ENCODE measurements at places on chromosomes 7 and 10.
A peak's percentile ranks its signal among the peaks of the same experiment; 100 is the strongest.

- peak; percentile 43 for DNase-seq
Observed at GRCh38 chr7:124784879-124785818, 19.6 kb upstream of the GPR37 start.

GRCh38 chr10:126872768-126873167, 32.5 kb upstream of the DOCK1 start:
- DNase-seq, result no peak

DNA sequence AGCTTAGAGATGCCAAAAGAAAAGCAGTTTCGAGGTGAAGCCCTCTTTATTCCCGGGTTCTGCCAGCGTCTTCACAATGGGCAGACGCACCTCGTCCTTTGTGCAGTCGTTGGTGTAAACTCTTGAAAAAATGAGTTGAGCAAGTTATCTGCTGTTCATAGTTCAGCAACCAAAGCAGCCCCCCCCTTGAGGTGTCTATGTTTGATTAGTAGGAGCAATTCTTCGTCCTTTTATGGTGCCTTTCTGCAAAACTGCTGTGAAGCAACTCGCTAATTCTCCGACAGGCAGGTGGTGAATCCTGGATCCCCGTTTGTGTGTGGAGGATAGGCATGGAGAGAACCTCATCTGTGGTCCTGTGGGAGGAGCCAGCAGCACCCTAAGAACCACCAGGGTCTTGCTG, 234.5 kb downstream of the GLRX3 start:
- DNase-seq, result no peak

GRCh38 chr10:43814663-43815062, 166.0 kb upstream of the ZNF32 start:
- no peak for DNase-seq

- no peak for DNase-seq
Observed at GRCh38 chr7:140016540-140016939, 46.2 kb downstream of the PARP12 start.

DNA sequence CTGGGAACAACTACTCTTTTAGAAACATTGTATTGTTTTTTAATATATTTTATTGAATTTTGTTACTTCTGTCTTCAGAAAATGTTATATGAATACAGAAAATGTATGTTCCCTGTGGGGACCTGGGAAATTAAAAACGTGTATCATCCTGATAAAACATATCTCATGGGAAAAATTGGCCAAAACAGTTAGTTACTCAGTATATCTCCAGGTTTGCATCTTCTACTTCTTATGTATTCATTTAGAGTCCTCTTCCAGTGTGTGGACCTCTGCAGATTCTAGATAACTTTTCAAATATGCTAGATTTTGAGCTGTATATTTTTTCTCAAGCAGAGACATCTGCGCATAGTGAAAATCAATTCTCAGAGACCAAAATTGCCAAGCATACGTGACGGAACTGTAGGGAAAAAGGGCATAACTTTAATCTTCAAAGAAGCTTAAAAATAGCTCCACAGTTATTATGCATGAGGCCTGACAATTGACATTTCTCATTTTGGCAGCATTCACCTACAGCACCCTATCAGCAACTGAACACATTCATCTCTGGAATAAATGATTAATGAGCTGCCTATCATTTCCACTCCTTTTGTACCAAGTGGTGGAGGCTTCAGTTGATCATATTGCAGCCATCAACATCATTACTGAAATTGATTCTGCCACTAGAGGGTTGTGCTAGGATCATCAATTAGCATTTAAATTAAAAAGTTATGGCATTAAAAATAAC, 26.4 kb upstream of the UMAD1 start:
- DNase-seq, result no peak

GRCh38 chr10:48444266-48444665, 137.8 kb downstream of the MAPK8 start:
- no peak for DNase-seq

DNA sequence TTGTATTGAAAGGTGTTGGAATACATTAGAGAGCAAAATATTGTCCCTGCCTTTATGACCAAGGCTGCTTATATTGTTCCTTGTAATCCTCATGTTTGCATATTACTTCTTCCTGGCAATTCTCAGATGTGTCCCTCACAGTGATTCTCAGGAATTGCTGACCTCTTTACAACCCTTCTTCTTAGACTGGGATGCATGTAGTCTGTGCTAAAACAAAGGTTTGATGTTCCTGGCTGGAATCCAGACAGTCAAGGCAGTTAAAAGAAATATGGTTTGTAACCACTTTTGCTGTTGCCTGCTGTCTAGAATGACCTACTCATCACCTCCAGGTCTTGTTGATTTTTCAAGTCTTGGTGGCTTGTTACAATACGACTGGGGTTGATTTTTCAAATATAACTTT, 367.6 kb downstream of the HGF start:
- no peak for DNase-seq

- no peak for DNase-seq
Observed at GRCh38 chr7:152756116-152756515, 3.4 kb upstream of the ACTR3B start.

DNA sequence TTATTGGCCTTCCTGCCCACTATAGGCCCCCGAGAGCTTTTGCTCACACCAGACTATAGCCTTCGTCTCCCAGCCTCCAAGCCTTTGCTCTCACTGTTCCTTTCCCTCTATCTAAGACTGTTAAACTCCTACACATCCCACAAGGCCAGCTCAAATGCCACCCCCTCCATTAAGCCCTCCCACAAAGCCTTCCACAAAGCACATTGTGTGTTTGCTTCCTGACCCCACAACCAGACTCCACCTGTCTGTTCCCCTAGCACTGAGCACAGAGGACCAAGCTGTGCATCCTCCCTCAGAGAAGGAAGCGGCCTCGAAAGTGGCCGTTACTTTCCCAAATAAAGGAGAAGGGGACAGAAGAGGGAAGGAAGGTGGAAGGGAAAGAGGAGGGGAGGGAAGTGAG, 1.3 kb downstream of the LOXL4 start:
- DNase-seq, result no peak

- DNase-seq, result no peak
Observed at GRCh38 chr7:105978035-105978434, 15.0 kb downstream of the CDHR3 start.

- DNase-seq, result no peak
Observed at GRCh38 chr10:29914986-29915785, 144.2 kb downstream of the JCAD start.

GRCh38 chr7:138382862-138383565, 77.0 kb upstream of the TRIM24 start:
- no peak for DNase-seq

DNA sequence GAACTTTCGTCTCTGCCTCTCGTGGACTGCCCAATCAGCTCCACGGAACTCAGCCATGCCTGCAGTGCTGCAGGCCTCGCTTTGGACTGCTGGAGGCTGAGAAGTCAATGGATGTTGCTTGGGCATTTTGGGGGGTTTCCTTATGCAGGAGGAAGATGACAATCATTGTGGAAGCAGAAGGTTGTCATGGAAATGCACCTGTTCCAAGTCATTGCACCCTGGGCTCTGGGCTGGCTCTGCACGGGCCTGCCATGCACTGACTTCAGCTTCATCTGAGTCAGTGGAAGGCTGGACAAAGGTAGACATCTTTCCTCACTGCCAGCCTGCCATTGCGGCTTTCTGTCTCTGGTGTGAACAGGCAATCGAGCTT, 217.3 kb downstream of the RPS24 start:
- DNase-seq, result no peak

DNA sequence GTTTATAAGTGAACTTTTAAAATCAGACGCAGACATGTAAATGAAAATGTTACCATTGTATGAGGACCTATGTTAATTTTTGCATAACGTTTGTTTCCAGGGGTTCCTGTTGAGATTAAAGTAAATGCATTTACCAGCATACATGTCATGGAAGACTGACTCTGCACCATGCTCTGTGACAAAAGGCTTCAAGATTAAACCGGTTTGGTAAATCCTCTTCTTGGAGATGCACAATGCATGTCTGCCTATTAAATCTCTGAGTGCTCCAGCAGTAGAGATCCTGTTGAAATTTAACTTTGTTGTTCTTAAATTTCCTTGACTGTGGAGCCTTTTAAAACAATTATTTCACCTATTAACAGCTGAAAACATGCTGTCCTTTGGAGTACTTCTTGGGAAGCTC, 36.5 kb upstream of the JAZF1 start:
- no peak for DNase-seq

GRCh38 chr7:93365341-93365740, 133.2 kb downstream of the VPS50 start:
- no peak for DNase-seq

- DNase-seq, result no peak
Observed at GRCh38 chr10:107686095-107686494, 521.6 kb upstream of the SORCS1 start.

GRCh38 chr10:104711302-104711721, 70.2 kb downstream of the SORCS3 start:
- no peak for DNase-seq

- DNase-seq, result no peak
Observed at GRCh38 chr10:59060852-59061251, 115.6 kb upstream of the PHYHIPL start.

DNA sequence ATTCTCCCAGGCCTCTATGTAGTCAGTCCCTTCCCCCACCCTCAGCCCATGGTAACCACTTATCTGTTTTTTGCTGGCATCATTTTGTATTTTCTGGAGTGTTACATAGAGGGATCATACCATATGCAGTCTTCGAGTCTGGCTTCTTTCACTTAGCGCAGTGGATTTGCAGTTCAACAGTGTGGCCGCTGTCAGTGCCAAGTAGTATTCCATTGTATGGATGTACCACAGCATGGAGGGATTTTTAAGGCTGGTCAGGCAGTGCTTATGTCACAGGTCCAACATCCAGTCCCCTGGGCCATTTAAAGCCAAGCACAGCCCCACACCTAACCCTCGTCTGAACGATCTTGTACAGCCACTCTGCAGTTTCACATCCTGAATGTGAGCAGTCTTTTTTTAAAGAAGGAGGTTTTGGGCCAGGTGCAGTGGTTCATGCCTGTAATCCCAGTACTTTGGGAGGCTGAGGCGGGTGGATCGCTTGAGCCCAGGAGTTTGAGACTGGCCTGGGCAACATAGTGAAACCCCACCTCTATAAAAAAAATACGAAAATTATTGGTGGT, 121.8 kb downstream of the CUX1 start:
- DNase-seq, result no peak

DNA sequence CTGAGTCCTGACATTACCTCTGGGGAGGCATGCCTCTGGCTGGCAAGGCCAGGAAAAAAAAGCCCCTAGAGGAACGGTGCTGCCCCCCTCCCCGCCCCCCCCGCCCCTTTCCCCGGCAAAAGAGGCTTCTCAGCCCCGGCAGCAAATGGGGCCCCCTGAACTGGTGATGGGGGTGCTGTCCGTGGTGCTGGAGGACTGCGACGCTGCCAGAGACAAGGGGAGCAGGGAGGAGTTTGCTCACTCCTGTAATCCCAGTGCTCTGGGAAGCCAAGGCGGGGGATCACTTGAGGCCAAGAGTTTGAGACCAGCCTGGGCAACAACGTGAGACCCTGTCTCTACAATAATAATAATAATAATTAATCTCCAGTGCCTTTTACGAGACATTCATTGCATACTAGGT, 23.7 kb downstream of the SRRM3 start:
- DNase-seq, result peak; percentile 55

GRCh38 chr10:82660986-82661385, 786.0 kb downstream of the NRG3 start:
- no peak for DNase-seq

- DNase-seq, result no peak
Observed at GRCh38 chr10:113732966-113733365, 18.5 kb upstream of the PLEKHS1 start.

DNA sequence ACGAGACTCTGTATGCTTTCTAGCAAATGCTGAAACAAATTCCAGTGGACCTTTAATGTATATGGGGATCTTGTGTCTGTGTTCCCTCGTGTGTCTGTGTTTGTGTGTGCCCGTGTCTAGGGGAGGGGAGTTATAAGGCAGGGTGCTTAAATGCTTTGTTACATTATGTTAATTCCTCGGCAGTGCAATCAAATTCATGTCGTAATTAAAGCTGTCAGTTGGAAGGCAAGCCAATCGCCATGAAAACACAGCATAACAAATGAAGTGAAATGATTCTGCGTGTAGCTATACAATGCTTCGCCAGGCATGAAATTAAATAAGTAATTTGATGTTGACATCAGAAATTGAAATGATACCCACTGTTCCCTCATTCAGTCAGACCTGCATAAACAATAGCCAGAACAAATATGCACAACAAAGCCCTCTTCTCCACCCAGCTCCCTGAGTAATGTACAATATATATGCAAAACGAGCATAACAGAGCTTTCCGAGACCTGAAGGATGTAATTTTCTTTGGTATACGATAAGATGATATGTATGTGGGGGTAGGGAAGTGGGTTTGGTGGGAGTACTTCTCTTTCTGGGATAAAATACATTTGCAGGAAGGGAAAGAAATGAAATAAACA, 534.1 kb downstream of the AUTS2 start:
- no peak for DNase-seq

GRCh38 chr7:110480964-110481363, 610.0 kb upstream of the LRRN3 start:
- DNase-seq, result no peak

- DNase-seq, result no peak
Observed at GRCh38 chr10:7493996-7494395, 83.2 kb upstream of the SFMBT2 start.

- DNase-seq, result no peak
Observed at GRCh38 chr10:88244781-88245625, 338.1 kb downstream of the RNLS start.

DNA sequence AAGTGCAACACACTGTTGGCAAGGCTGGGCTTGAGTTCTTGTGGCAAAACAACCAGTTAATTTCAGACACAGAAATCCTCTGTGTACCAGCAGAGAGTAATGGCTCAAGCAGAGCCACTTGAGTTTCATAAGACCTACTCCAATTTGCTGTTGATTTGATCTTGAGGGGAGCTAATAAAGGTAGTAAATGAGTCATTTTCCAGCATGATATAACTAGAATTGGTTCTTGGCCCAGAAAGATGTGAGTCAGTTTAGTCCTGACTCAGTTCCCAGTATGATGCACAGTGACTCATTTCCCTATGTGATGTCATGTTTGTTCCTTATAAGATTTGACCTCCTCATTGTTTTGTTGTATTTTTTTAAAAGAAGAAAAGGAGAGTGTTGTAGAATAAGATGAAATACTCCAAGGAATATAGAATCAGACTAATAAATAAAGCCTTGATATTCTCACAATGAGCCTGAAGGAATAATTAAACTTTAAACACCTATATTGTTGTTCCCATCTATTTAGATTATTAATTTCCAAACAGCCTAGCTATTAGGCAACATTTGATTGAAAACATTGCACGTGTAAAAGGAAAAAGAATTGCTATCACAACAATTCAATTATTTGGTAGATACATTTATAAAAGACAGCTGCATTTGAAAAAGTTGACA, 186.2 kb downstream of the REEP3 start:
- no peak for DNase-seq

GRCh38 chr7:105876964-105877601, 684 bp upstream of the ATXN7L1 start:
- DNase-seq, result peak; percentile 49

GRCh38 chr10:128879030-128879429, 588.0 kb upstream of the MGMT start:
- DNase-seq, result no peak

DNA sequence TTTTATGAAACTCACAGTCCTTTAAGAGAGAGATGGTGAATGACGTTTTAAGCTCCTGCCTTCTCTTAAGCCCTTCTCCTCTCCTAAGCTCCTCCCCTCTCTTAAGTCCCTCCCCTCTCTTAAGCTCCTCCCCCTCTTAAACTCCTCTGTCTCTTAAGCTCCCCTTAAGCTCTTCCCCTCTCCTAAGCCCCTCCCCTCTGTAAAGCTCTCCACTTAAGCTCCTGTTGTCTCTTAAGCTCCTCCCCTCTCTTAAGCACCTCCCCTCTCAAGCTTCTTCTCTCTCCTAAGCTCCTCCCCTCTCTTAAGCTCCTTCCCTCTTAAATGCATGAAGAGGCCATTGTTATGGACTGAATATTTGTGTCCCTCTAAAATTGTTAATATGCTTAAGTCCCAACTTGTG, 1180.6 kb upstream of the AUTS2 start:
- no peak for DNase-seq

Data from liver (tissue), 10 donors.